C1 segment of cervical spinal cord (tissue), 14 donors: ENCODE measurements at places on chromosomes 11 and 22.

- no peak for DNase-seq
These were observed 46.2 kb downstream of the WT1 start for GRCh38 chr11:32388871-32389770.

DNA sequence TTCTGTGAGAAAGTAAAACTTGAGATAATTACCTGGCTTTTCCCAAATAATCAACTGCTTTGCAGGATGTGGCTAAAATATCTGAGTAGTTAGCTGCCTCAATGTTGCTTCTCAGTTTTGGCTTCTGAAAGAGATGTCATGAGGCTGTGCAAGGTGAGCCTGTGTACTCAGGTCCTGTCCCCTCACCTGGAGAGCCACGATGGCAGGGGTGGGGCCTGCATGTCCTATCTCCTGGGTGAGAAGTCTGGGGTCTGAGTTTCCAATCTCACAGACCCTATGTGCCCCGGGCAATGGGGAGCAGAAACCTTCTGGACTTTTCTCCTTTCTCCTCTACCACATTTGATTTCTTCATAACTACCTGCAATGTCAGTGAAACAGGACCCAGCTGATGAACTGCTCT, 338.6 kb upstream of the B3GAT1 start:
- no peak for DNase-seq

GRCh38 chr11:118051136-118051610, 25.7 kb upstream of the TMPRSS4 start:
- no peak for DNase-seq

GRCh38 chr11:111617286-111617685, 15.0 kb downstream of the SIK2 start:
- DNase-seq, result no peak

DNA sequence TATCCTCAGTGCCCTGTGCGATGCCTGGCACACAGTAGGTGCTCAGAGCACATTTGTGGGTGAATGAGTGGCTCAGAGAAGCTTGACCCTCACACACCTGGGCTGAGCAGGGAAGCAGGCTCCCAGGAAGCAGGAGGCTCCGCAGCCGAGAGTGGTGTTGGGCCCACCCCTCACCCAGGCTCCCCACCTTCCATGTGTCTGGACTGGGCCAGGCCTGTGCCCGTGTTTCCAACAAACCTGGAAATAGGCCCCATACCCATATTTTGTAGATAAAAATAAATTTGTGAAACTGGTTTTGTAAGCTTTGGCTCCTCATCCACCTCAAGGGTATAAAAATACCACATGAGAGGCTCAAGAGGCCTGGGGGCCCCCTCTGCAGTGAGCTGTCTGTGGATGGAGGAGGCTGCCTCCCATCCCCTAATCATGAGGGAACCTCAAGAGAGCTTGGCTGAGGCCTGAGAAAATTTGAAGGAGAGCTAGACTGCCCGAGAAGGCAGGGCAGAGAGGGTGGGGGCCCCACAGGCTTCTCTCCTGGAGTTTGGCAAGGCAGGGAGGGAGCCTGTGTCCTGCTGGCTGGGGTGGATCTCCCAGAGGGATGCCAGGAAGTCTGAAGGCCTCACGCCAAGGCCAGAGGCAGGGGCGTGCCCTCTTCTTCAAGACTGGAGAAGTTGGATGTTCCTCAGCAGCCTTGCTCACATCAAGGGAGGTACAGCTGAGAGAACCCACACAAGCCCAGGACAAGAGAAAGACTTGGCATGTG, 147.0 kb upstream of the NECTIN1 start:
- DNase-seq, result no peak

DNA sequence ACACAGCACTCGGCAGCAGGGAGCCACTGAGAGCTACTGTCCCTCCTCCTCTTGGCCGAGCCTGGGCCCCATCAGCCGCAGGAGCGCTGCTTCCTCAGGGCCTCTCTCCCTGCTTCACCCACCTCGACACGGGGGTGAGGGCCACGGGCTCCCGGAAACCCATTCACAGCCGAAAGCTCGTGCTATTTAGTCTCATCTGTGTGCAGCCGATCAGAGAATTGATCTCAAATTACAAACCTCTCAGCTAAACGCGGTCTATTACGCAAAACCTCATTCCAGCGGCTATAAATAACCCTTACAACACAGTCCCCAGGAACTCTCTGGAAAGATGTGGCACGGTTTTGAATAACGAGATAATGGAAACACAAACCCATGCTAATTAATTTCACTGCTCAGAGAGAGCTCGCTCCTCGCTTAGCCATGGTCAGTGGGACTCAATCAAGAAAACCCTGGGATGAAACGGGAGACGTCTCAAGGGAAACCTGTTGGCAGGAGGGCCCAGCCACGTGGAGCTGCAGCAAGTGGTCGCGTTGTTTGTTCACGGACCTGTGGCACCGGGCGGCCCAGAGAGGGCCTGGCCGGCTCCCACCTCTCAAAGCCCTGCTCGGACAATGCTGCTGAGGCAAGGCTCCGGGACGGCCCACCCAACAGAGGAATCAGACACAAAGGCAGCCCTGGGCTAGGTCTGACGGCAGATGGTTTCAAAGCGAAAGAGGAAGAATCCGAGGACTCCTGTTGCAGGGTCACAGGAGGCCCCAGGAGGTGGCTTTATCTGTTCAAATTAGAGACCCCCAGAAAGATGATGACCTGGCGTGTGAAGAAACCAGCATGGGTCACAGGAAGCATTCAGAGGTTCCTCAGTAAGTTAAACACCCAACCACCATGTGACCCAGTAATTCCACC, 210.5 kb downstream of the CTTN start:
- DNase-seq, result no peak

GRCh38 chr11:57491371-57492061, 24.0 kb downstream of the SLC43A1 start:
- no peak for DNase-seq

GRCh38 chr11:12706545-12707499, 32.6 kb downstream of the TEAD1 start:
- DNase-seq, result no peak

GRCh38 chr22:49599691-49600455, 227.8 kb downstream of the BRD1 start:
- no peak for DNase-seq

GRCh38 chr11:119640541-119640940, 88.5 kb downstream of the NECTIN1 start:
- no peak for DNase-seq

DNA sequence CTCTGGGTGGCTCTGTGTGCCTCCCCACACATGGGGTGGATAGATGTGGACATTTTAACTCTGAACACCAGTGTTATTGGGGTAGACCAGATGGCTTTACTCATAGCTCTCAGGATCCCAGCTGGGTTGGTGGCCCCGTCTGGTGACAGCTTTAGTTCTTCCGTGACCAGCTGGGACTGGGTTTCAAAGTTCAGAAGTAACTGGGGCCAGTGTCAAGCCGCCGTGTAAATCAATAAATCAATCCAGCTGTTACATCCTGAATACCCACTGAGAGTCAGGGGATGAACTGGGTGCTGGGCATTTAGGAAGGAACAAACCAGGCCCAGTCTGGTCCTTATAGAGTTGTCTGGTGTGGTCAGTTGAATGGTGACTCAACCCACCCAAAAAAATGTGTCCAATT, 269.4 kb downstream of the CTTN start:
- DNase-seq, result no peak

DNA sequence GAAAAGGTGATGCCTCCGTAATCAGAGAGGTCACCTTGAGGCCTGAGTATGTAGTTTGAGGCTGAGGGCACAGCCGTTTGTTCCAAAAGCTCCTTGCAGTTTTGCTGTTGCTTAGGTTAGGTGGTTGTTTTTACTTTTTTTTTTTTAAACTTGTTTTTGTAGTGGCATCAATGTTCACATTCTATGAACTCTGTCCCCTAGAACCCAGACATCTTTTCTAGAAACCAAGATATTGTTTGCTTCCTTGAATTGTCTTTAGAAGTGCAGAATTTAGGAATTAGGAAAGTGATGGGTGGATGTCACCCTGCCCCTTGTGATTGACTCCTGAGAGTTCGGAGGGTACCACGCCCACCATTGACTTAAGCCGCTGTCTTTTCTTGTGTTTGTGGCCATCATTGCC, 35.7 kb upstream of the ETS1 start:
- DNase-seq, result no peak

DNA sequence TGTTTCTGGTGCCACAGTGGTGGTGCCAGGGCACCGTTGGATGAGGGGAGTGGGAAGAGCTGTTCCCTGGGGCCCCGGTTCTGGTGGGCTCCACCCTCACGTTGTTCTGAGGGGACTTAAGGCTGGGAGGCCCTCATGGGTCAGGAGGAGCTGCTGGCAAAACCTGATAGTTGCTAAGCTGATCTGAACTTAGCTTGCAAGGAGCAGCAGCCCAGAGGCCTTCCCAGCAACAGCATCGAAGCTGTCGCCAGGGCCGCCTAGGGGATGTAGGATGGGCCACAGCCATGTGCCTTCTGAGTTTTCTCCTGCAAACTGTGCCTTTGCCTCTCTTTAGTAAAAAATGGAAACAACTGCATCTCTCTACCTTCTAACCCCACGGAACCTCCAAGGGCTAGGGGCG, 240.2 kb downstream of the TBC1D22A start:
- DNase-seq, result no peak

DNA sequence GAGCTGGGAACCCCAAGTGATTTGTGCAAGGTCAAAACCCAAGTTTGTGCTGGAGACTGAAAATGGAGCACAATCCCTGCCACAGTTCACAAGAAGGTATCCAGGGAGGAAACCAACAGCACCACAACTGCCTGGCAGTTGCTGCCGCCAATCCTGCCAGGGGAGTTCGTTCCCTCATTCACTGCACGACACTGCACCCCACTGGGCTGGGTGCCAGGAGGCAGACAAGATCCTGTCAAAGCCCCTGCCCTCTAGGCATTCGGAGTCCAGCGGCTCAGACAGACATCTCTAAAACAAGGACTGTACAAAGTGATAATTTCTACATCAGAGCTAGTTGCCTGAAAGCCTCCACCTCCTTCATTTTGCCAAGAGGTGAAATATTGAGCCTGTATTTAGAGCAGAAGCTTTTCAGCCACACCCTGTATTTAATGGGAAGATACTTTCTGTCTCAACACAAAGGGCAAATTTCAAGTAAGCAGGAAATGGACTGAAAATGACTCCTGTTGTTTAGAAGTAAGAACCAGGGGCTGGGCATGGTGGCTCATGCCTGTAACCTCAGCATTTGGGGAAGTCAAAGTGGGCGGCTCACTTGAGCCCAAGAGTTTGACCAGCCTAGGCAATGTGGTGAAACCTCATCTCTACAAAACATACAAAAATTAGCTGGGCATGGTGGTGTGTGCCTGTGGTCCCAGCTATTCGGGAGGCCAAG, 277.4 kb upstream of the NARS2 start:
- no peak for DNase-seq

DNA sequence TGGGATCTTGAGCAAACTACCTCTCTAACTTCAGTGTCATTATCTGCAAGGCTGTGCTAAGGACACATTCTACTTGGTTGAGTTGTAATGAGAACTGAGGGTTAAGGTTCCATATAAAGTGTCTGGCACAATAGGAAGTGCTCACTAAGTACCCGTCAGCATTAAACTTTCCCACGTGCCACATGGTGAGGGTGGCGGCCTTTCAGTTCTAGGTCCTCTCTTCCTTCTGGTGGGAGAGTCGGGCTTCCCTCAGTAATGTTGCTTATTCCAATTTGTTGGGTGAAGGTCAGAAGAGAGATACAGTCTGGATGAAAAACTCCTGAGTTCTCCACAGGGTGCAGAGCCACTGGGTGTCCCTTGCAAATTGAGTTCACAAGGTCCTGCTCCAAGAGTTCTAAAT, 4.6 kb upstream of the CD6 start:
- DNase-seq, result no peak

GRCh38 chr11:72146625-72147024, 11.1 kb downstream of the FOLR3 start:
- no peak for DNase-seq

DNA sequence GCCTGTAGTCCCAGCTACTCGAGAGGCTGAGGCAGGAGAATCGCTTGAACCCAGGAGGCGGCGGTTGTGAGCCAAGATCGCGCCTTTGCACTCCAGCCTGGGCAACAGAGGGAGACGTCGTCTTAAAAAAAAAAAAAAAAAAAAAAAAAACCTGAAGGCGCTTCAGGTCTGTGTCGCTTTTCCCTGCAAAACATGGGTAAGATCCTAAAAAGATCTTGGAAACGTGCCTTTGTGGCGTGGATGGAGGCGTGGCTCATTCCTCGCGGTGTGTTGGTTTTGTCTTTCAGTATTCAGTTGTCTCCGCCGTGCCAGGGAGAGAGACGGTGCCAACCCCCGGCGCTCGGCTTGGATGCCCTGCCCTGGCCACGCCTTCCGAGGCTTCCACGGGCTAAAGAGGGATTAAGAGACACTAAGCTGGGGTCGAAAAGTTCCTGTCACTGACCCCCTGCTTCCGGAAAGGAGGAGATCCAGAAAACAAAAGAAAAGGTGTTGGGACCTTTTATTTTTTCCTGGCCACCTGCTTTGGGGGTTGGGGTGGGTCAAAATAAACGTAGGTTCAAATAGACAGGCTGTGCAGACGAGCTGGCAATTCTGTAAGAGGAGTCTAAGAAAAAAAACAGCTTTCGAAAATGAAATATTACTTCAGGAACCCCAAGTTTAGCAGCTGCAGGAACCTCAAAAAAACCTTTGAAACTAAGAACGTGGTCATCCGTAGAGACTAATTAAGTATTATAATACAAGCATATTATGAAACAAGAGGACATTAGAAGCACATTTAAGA, 1.1 kb upstream of the SLC35F2 start:
- no peak for DNase-seq

DNA sequence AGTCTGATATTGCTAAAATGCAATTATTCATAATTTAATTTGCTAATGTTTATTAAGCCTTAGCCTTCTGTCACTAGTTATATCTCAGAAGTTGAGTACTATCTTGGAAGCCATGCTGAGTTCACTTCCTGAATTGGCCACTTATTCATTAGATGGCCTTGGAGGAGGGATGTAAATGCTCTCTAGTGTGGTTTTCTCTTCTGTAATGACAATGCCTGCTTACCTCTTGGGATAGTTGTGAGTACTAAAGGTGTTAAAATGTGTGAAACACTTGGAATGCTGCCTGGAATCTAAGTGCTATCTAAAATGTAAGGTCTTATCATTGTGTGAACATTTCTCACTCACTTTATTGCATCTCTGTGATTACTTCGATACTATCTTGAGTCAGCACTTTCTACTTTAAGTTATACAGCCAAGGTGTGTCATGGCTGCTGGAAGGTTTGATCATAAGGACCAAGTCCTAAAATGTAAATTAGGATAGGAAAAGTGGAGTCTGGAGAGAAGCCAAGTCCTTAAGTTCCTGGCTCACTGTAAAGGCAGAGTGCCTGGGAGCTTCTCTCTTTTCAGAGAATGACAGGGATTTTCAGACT, 12.4 kb downstream of the GLYATL2 start:
- no peak for DNase-seq
